ENCODE measurements at places on chromosomes 3 and 15.
A peak's percentile ranks its signal among the peaks of the same experiment; 100 is the strongest.

- DNase-seq, result no peak
Observed at GRCh38 chr3:51340989-51341636, 44.0 kb upstream of the MANF start.

DNA sequence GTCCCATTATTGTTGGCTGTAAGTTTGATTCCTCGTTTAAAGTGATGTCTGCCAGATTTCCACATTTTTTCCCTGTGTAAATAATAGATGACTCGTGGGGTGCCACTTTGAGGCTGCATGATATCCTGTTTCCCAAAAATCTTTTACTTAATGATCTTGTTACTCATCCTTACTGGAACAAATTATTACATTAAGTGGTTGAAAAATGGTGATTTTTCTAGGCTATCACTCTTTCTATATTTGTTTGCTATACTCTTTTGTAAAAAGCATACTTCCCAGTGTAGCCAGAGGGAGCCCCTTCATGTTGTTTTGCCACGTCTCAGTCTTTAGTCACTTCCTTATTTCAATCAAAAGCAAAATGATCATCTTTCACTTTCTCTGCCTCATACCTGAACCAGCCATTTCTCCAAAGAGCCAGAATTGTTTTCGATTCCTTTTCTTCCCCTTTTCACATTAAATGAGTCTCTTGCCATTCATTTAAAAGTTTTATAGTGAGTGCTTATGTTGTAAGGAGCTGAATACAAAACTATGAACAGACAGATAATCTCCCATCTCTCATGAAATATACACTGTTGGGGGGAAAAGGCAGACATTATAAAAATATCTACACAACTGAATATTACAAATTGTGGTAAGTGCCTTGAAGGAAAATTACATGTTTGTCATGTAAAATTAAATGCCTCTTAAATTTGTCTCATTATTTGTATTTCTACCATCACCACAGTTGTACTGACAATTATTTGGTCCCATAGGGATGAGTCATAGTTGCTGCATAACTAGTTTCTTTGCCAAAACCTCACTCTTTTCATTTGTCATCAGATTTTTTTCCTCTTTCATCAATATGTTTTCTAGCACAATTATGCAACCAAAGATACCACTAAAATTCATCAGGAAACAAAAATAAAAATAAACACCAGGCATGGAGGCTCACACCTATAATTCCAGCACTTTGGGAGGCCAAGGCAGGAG lies 41.5 kb downstream of the ADGRG7 start:
- no peak for DNase-seq

DNA sequence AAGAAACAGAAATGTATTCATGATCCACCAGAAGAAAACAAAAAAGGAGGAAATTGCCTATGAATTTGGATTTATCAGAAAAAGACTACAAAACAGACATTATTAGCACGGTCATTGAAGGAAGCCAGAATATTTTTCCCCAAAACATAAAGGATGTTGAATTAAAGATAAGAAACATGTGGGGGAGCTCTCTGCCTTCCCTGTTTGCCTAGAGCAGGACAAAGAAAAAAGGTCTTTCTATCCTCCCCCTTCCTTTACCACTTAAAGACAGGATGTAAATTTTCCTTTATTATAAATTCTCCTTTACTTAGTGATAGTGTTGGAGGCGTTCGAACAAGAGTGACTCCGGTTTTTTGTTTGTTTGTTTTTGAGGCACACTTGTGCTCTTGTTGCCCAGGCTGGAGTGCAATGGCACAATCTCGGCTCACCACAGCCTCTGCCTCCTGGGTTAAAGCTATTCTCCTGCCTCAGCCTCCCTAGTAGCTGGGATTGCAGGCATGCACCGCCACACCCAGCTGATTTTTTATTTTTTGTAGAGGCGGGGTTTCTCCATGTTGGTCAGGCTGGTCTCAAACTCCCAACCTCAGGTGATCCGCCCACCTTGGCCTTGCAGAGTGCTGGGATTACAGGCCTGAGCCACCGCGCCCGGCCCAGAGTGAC lies 14.9 kb upstream of the RPN1 start:
- DNase-seq, result no peak

- DNase-seq, result no peak
Observed at GRCh38 chr3:94787066-94787465, 724.2 kb downstream of the NSUN3 start.

DNA sequence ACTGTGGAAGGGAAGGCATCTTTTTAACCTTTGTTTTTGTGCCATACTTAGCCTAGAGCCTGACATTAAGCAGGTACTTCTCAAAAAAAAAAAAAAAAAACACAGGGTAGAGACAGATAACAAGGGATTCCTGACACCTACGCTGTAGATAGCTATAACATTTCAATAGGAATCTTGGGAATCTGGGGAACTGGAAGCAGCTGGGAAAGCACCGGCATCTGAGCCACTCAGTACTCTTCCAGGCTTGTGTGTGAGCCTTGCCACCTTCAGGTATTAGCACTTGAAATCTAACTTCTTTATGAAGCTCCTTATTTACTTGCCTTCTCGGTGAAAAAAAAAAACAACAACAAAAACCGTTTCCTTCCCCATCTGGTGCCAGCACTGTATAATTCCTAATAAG lies 46.8 kb downstream of the PIK3CA start:
- no peak for DNase-seq

- no peak for DNase-seq
Observed at GRCh38 chr15:33859992-33860545, 108.2 kb upstream of the CHRM5 start.

DNA sequence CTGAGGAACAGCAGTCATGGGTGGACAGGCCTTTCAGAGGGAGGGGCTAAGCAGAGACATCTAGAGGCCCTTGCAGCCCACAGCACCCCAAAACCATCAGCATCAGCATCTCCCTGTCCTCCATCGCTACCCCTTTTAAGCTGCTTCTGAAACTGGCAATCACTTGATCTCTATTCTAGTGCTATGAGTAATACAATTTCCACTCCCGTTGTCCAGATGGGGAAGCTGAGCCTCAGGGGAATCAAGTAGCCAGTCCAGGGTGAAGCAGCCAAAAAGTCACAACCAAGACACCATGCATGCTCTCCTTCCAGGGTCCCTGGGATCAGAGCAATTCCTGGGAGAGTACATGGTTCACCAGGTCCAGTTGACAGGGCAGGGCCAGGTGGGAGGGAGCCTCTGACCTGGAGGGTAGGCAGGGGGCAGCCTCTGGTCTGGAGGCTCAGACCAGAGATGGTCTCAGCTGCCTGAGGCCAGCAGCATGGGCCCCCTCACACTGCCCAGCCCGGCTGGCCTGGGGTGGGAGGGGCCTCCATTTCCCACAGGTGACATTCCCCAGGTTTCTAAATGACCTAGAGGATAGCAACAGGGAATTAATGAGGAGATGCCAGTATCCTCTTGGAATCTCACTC lies 30.0 kb downstream of the KLHL25 start:
- DNase-seq, result no peak

GRCh38 chr3:65425880-65426279 lies 612.8 kb downstream of the MAGI1 start:
- DNase-seq, result no peak

GRCh38 chr15:85402195-85402881 lies 21.9 kb downstream of the AKAP13 start:
- no peak for DNase-seq

GRCh38 chr15:74937272-74937589 lies 642 bp downstream of the COX5A start:
- no peak for DNase-seq

DNA sequence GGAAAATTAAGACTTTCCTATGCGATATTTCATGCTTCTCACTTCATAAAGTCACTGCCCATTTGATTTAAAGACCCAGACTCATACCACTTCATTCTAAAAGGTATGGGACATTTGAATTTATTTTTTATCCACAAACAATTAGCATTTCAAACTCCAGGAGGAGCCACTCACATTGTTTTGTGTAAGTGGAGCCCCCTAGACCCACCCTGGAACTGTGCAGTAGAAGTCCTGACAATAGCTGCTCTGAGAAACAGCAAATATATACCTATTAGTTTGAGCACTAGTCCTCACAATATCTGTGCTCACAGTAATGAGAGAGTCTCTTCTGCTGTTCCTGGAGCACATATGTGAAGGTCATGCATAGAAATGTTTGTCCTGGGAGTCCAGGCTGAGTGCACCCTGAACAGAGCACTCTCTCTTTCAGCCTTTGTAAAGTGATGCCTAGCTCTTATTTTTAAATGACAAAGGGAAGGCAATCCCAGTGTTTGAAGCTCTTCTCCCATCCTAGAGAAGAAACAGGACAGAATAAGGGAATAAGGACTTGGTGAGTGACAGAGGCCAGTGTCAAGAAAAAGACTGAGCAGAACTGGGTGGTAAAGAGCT lies 127.5 kb upstream of the STRIT1 start:
- no peak for DNase-seq

DNA sequence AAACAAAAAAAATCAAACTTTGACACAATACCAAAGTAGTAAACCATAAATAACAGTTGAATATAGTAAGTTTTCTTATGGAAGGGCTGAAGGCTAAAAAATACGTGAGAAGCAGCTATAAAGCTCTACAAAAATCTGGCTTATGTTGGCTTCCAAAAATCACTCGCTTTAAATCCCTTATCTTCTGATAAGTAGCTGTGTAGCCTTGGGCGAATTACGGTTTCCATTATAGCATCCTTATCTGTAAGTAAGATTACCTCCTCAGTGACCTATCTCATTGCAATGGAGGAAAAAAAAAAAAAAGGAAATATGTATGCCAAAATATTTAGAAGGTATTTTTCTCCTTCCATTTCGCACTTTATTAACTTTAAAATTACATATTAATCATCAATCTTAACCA lies 348.6 kb downstream of the PLOD2 start:
- no peak for DNase-seq

DNA sequence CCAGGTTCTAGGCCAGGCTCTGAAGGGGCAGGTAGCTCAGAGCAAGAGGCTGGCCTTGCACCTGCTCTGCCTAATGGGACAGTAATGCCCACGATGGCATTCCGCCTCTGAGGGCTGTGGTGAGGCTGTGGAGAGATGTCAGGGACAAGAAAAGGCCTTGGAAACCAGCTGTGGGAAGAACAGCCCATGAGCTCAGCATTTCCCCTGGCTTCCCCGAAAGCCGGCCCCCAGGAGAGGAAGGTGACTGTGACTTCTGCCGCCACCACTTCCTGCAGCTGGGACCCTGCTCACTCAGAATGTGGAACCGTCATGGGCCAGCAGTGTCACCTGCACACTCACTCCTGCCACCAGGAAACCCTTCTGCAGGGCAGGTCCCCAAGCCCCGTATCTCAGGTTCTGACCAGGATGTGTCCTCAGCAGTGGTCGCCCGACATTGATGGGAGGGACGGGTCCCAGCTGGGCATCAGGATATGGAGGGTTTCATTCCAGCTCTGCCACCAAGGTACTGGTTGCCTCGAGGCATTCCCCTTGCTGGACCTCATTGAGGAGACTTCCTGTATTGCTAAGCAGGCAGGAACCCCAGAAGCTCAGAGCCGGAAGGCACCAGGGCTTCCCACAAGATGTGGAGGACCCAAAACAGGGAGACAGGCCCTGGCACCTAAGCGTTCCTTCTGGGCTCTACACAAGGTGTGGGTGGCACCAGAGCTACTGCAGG lies 30.7 kb downstream of the SEMA7A start:
- DNase-seq, result peak; percentile 69

DNA sequence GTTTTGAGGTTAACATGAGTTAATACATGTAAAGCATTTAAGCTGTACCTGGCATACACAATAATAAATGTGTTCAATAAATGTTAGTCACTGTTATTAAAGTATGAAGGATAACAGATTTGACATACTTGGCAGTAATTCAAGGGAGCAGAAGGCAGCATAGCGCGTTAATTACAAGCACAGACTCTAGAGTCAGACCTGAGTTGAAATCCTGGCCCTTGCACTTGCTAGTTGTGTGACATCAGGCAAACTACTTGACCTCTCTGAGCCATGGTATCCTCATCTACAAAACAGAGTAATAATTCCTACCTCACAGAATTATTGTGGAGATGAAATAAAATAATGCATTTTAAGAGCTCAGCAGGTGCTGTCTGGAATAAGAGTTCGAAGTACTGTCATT lies 5.4 kb downstream of the IFT122 start:
- DNase-seq, result no peak

- no peak for DNase-seq
Observed at GRCh38 chr3:106068795-106069194, 200.0 kb upstream of the CBLB start.

GRCh38 chr3:165768680-165769079 lies 68.5 kb downstream of the BCHE start:
- no peak for DNase-seq

DNA sequence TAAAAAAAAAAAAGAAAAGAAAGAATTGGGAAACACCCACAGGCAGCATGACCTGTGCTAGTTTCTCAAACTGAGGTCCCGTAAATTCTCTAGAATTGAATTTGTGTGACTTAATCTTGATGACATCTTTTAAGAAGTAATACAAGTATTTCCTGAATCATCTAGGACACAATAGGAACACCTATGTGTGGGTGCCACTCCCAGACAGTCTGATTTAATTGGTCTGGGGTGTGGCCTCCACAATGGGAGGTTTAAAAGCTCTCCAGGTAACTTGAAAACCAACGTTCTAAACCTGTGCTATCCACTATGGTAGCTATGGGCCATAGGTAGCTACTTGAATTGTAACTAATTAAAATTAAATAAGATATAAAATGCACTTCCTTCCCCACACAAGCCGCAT lies 28.1 kb downstream of the CFAP92 start:
- DNase-seq, result no peak

- no peak for DNase-seq
Observed at GRCh38 chr3:123758081-123758564, 126.0 kb downstream of the MYLK start.

GRCh38 chr15:74961616-74962015 lies 5.0 kb upstream of the RPP25 start:
- DNase-seq, result no peak

DNA sequence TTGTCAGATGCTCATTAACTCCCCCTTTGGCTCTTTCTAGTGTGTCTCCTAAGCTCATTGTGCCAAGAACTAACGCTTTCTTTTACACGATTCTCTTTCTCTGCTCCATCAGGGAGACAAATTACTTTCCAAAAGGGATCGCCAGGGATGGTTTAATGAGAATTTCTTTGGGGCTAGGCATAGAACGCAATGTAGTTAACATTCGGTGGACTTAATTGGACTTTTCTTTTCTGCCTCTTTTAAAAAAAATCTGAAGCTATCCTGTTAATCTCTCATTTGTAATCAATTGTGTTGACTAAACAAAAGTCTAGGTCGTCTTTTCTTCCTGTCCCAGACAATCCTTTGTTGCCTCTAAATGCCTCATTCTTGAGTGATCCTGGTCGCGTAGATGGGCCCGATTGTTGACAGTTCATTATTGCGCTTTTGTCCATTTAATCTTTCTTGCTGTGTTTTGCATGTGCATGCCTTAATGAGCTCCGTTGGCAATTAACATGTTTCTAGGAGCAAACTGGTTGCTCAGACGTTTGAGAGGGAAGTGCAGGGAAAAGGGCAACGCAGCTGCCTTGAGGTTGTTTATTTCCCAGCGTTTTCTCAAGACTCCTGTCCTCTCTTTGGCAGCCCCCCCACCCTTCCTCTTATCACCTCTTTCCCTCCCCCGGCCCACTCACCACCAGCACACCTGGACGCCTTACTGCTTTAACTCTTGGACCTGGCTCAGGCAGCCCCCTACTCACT lies 7.8 kb downstream of the FEZF2 start:
- DNase-seq, result no peak
